ENCODE measurements at places on chromosomes 2 and 18. TPM values are rescaled to one million over a fixed set of nuclear protein-coding genes. Genes with fewer than 3 reads are reported as not detected.

DNA sequence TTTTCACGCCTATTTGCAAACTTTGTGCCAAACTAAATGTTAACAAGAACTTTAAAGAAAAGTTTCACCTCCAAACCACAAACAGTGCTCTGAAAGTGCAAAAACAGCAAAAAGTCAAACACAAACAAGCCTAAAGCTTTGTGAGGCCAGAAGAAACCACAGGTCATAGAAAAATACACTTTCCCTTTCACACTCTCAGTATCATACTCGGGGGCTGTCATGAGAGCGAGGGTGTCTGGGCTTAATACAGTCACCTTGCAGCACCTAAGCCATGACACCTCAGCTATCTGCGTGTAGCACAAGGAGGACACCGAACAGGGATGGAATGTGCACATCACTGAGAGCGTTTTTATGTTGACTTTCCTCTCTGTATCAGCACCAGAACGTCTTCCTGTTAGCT, 26.6 kb upstream of the SEH1L start:
- DNase-seq = no peak

Gene FN1
- total RNA-seq = 7,693 TPM

GRCh38 chr18:21903709-21904108, 163.1 kb downstream of the MIB1 start:
- no peak for DNase-seq

DNA sequence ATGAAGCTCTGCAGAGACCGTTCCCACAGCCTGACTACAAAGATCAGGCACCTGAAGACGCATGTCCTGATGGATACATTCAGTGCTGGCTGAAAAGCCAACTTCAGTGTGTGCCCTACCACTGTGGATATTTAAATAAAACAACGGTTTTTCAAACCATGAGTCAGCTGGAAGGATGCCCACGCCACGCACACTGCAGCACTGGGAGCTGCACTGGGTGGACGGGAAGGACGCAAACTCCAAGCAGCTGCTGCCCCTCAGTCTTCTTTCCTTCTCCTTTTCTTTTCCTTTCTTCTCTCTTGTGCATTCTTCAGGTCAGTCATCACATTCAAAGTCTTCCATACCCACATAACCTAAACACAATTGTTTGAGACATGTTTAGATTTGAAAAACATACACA, 7.9 kb downstream of the TMEM18 start:
- DNase-seq = peak; percentile 84

DNA sequence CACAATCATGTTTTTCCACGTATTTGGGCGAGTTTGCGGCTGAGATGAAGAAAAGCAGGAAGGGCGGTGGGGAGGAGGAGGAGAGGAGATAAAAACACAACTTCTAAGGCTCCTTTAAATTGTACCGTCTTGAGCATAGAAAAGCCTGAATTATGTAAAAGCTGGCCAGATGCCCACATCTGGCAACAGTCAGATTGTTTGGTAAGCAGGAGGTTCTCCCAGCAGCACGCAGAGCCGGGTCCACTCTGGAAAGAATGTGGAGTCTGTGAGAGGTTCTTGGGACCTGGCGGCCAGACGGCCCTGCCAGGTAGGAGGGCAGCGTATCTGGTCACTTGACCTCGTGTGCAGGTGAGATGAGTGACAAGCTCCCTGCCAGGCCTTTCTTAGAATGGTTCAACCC, 215.3 kb upstream of the APCDD1 start:
- DNase-seq = peak; percentile 20

DNA sequence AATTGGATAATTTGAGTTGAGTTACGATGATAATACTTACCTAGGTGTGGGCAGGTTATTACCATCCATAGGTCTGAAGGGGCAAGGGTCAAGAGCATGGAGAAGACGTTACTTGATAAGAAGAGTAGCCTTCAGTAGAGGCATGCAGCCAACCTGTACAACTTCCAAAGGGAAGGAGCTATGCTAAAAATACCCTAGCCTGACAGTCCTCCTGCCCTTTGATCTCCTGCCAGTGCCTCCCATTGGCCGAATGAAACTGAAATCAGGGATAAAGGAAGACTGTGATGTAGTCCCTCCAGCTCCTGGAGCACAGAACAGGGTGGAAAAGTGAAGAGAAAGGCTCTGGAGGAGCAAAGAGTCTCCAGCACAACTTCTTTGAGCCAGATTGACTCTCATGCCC, 487.4 kb downstream of the ADCYAP1 start:
- no peak for DNase-seq

- no peak for DNase-seq
These were observed 55.8 kb downstream of the EMX1 start for GRCh38 chr2:72973137-72973535.
